ENCODE measurements at places on chromosomes 12 and 14.

- peak; percentile 74 for DNase-seq
These were observed 6.3 kb upstream of the RIC8B start for GRCh38 chr12:106767954-106768822.

GRCh38 chr14:58972233-58973017 lies 216.0 kb upstream of the DAAM1 start:
- no peak for DNase-seq

- DNase-seq: no peak
These were observed 93.7 kb upstream of the PTPRR start for GRCh38 chr12:71014180-71014785.

GRCh38 chr12:124665511-124665910 lies 98.1 kb upstream of the NCOR2 start:
- DNase-seq: peak; percentile 69

DNA sequence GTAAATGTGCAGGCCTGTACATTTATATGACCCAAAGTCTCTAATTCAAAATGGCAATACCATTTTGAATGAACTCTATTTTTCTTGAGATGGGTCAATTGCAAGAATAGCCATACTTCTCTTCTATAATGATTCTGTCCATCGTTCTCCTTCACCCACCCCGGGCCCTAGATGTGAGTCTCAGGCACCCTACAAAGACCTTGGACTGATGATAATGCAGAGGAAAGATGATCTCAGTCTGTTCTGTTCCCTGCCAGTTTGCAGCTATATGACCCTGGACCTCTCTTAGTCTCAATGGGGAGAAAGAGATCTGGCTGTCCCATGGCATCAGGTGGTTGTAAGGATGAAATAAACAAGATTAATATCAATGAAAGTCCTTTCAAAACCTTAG lies 30.1 kb downstream of the VCPKMT start:
- no peak for DNase-seq

- no peak for DNase-seq
These were observed 177.9 kb downstream of the APAF1 start for GRCh38 chr12:98823012-98823411.
